Femur (tissue), 1 donor: ENCODE measurements at places on chromosomes 1 and 21.

DNA sequence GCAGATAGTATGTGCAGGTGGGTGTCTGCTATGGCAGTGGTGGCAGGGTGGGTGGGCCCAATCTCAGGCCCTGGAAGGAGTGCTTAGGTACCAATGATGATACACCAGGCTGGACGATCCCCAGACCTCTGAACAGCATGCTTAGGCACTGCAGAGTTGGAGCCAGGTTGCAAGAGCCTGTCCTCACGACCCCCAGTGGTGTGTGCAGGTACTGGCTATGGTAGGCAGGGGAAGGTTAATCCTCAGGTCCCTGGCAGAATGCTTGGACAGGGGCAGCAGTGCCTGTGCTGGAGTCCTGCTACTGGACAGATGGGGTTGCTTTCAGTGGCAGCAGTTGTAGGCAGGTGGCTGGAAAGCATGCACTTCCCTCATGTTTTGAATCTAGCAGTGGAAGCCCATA is 100.5 kb upstream of the NEK7 start:
- DNase-seq: no peak

DNA sequence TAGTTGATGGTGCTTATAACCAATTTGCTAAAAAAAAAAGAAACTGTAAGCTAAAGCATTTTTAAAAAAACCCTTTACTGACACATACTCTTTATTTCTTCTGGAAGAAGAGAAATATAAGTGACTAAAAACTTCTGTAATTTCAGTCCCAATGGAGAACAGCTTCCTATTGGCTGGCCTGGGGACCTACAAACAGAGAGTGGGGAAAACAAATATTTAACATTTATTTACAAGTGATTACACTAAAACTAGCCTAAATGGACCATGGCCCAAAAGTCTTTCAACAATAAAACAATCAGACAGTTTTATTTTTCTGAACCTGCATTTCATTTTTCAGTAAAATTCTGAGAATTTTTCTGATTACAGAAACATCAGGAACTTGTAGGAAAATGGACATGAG is 15.2 kb downstream of the TARBP1 start:
- no peak for DNase-seq

DNA sequence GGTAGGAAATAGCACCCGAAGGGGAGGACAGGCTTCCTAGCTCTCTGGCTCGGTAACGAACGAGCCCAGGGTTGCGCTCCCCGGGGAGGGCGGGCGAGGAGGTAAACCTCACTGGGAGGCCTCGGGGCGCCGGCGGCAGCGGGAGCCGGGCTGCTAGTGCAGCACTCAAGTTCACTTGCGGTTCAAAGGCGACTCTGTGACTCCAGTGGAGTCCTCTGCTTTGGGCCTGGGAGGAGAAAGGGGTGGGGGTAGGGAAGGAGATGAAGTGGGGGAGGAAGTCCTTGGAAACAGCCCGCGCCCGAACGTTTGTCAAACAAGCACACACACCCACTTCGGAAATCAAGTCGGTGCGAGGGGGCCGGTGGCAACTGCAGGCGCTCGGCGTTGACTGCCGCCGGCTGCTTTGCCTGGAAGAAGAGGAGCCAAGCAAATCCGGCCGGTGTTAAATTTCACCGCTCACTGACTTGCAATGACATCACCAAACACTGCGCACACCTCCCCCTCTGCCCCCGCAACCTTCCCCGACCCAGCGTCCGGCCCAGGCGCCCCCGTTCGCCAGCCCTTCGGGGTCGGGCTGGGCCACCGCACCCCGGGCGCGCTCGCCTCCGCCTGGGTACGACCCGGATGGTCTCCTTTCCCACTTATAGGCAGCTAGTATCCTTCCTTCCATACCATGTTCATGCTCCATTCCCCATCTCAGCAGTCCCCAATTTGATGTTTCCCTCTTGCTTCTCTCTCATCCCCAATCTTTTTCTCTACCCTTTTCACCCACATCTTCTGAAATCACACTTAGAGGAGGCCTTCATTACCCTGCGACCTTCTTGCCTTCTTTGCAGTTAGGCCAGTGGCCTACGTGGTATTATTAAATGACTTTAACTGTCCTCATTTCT is at the start of gene COL24A1:
Gene COL24A1 (minus strand): TSS at position 207 of the 890 bp plus-strand sequence. CDS start 376 bp downstream, outside the sequence.
- DNase-seq: peak; percentile 88

GRCh38 chr1:61400131-61400770 is 317.9 kb downstream of the NFIA start:
- DNase-seq: no peak

GRCh38 chr1:228297822-228298221 is 90.0 kb downstream of the OBSCN start:
- DNase-seq: no peak

GRCh38 chr1:107342316-107342715 is 201.5 kb downstream of the NTNG1 start:
- no peak for DNase-seq
